CD4-positive, alpha-beta T cell treated with Interleukin-12 subunit alpha and Interleukin-12 subunit beta, for 1 hour (primary cell): ENCODE measurements at places on chromosomes 7 and 10.

GRCh38 chr10:115084277-115084850 is 8.8 kb upstream of the ATRNL1 start:
- DNase-seq: no peak

DNA sequence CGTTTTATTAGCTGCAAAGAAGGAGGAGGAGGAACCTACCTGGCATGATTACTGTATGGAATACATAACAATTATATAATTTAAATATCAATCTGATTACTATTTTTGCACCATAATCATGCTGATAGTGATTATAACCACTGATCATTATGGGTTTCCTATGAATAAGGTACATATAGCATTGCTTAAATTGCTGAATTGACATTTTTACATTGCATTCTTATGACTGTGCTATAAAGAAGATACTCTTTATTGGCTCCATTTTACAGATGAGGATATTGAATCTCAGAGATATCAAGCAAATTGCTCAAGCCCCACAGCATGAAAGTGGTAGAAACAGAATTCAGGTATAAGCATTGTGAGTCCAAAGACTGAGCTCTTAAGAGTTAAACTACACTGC is 23.1 kb downstream of the DKK1 start:
- DNase-seq: no peak

GRCh38 chr10:4020631-4021030 is 235.6 kb upstream of the KLF6 start:
- DNase-seq: no peak

- no peak for DNase-seq
Measured at GRCh38 chr7:112930787-112931186, 140.6 kb upstream of the TMEM168 start.

DNA sequence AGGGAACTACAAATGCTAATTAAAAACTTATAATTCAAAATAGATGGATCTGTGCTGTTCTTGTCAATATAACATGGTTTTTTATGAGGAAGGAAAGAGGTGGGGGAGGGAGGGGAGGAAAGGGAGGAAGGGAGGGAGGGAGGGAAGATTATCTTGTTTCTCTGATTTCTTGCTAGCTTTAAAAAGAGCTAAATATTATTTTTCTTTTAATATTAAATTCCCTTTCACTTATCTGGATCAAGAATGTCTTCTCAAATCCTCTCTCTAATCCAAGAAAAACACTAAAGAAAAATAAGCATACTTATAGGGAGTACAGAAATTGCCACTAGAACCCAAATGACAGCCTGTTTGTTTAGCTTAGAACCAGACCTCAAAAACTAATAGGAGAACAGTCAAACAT is 55.2 kb downstream of the LRRN3 start:
- no peak for DNase-seq

- DNase-seq: no peak
Measured at GRCh38 chr10:76921383-76922010, 716.1 kb downstream of the KCNMA1 start.

GRCh38 chr7:99090771-99091542 is 53.0 kb downstream of the SMURF1 start:
- no peak for DNase-seq

- DNase-seq: no peak
Measured at GRCh38 chr7:16359216-16359615, 62.1 kb downstream of the CRPPA start.

DNA sequence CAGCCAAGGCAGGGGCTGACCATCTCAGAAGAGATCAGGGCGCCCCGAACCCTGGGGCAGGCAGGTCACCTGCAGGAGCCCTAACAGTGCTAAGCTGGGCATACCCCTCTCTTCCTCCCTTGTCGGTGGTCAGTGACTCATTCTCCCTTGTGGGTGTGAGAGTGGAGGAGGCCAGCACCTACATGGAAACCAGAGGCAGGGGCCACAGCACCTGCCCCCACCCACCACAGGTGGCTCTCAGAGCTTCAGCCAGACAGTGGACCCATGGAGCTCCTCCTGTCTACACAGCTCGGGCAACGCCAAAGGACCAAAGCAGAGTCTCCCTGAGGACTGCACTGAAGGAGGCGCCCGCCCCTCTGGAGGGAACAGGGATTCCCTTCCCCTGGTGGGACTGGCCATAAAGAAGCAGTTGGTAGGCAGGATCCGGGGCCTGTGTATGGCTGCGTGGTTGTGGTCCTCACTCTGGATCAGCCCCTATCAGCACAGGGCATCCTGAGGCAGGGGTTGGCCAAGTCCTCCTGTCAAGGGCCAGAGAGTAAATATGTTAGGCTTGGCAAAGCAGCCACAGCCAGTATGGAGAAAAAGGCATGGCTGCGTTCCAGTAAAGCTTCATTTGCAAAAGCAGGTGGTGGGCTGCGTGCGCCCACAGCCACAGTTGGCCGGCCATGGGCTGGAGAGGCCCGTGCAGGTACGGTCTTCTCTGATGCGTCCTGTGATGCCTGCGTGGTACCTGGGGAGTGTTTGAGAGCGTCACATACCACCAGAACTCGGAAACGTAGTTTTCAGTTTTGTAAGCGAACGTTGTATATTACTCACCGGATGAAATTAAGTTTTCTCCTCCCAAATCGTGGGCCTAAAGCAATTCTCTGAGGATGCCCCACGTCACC is 198.2 kb downstream of the EBF3 start:
- DNase-seq: no peak

- DNase-seq: peak; percentile 90
Measured at GRCh38 chr7:148987010-148987750, 41.1 kb downstream of the PDIA4 start.

DNA sequence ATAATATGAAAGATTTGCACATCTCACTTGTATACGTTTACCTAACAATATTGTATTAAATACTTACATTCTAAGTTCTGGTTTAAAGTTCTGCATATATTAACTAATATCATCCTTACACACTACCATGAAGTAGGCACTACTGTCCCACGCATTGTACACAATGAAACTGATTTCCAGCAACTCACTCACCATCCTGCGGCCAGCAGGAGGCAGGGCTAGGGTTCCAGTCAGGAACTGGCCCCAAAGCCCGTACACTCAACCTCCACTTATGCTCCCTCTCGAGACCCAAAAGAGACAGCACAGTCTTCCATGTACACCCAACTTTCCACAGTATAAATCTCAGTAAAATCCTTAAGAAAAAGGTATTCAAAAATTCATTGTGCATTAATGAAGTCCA is 41.4 kb downstream of the GRID1 start:
- no peak for DNase-seq

DNA sequence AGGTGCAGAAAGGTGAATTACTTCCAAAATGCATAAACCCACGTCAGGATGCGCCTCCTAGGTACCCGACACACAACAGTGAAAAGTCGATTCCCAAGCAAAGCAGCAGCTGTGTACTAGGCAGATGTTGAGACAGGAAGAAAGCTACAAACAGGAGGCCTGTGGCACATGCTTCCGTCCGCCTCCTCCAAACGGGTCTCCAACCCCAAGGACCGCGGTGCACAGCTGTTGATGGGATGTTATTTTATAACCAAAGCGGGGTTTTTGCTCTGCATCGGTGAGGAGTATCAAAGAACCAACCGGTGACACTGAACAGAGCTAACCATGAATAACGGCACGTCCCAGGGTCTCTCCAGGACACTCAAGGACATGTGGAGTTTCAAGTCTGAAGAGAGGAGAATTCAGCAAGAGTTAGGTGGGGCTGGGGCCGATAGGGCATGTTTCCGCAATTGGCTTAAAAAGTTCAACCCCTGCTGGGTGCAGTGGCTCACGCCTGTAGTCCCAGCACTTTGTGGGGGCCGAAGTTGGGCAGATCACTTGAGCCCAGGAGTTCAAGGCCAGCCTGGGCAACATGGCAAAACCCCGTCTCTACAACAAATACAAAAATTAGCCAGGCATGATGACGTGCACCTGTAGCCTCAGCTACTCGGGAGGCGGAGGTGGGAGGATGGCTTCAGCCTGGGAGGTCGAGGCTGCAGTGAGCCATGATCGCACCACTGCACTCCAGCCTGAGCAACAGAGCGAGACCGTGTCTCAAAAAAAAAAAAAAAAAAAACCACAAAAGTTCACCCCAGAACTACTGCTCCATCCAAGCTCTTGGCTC is 108.0 kb downstream of the SMURF1 start:
- no peak for DNase-seq

DNA sequence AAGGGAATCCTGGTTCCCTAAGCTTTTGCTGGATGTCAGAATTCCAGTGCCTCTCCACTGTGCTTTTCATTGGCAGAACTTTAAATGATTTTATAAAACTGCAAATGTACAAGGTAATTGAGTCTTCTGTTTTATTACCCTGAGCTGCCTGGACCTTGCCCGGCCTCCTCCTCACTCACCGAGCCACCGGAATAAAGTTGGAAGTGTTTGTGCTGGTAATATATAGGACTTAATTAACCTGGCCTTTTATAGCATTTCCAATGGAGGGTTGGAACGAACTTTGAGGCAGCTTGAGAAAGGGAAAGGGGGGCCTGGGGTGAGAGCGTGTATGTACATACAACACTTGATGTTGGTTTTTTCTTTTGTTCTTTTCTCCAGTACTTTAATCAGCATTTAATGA is 43.4 kb downstream of the ZNF503 start:
- no peak for DNase-seq

DNA sequence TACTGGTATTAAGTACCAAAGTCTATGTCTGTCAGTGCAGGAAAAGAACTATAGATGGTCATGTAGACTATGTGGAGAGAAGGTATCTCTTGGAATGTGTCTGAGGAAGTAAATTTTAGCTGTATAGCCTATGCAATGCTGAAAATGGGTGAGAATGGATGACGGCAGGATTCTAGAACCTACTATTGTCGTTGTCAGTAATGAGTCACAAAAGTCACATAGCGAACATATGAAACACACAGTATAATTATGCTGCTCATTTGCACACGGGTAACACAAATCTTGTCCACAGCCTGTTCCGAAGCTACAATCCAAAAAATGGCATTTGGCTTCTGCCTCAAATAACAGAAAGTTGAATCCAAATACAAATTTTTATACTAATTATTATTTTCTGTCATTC is 33.6 kb upstream of the KMT2E start:
- DNase-seq: no peak

- DNase-seq: no peak
Measured at GRCh38 chr10:67629461-67629971, 66.5 kb downstream of the CTNNA3 start.

DNA sequence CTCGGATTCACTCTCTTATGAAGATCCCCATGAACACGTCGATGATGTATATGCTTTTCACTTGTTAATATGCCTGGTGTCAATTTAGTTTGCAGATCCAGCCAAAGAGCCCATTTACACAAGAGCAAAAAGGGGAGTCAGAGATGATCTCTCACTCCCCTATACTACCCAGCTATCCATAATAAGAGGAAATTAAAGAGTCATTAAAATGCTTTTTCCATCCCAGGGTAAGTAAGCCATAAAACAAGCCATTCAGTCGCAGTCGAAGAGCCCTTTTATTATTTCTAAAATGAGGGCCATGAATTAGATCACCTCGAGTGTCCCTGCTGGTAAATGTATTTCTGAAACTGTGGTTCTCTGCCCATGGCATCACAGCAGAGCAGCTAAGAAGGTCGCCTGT is 41.2 kb downstream of the CHCHD3 start:
- no peak for DNase-seq

DNA sequence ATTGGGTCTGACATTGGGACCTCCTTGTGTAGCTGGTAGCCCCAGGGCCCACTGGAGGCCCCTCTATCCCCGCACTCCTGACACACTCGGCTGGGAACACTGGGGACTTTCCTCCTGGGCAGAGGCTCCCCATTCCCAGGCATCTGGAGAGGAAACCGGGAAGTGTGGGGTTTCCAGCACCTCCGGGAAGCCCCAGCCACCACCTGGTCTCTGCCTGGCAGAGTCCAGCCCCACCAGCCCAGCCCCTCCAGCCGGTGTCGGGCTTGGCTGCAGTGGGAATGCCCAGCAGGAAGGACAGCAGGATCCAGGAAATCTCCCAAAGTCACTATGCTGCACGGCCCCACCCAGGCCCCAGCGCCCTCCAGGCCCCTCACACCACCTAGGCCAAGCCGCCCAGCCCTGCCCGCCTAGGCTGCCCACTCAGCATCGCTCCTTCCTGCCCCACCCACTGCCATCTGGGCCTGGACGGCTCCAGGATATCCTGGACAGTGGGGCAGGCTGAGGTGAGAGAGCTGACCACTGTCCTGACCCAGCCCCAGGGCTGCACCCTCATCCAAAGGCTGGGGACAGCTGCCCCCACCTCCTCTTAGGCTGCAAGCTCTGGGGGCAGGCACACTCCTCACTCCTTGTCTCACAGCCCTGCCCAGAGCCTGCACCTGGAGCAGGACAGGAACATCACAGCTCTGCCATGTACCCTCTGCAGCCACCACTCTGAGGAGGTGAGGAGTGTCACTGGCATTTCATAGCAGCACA is 11.8 kb downstream of the RASGEF1A start:
- no peak for DNase-seq

DNA sequence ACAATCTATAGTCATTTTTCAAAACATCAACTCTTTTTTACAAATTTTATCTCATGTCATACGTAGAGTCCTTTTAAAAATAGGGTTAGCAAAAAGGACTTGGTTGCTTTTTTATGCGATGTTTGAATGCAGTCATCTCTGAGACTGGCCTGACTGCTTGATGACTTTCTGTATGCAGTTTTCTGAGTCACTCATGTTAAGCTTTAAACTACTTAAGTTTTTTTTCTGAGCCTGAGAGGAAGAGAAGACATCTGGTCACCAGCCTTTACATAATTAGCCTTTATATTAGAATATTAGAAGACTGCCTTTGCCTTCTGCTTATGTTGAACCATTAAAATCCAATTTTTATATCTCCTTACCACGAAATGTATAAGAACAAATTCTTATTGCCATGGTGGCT is 834.4 kb upstream of the MBL2 start:
- no peak for DNase-seq

DNA sequence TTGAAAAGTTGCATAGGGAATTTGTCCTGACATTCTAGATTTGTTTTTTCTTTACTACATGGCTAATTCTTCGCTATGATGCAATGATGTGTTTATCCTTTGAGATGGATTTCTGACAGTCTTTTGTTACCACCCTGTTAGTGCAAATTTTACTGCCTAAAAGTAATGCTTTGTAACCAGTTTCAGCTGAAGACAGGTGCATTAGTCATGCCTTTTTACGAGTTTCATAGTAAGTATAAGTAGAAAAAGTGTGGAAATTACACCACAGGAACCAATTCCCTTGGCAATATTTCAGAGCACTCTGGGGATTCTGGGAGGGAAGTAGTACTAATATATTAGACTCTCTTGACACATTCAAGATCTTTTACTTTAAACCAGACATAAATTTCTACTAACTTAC is 257.8 kb upstream of the DKK1 start:
- no peak for DNase-seq

GRCh38 chr7:70849580-70850235 is 282.2 kb upstream of the GALNT17 start:
- no peak for DNase-seq

GRCh38 chr10:17174626-17175025 is 26.8 kb downstream of the TRDMT1 start:
- DNase-seq: no peak

- DNase-seq: no peak
Measured at GRCh38 chr10:114806562-114807391, 14.8 kb upstream of the FHIP2A start.

DNA sequence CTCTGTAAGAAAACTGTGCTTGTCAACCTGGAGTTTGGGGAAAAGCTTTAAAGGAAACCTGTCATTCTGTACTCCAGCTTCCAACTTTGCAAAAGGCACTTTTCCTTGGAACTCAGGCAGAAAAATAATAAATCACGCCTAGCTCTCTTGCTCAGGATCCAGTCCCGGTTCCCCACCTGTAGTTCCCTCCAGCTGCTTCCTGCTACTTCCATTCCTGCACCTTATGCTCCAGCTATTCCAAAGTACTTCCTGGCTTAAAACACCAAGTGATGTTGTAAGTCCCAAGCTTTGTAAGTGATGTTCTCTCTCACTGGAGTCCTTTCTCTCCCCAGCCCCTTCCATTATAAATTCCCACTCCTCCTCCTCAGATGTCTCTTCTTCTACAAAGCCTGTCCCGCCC is 98.6 kb downstream of the GRM8 start:
- DNase-seq: no peak
